Lung microvascular endothelial cell (primary cell): ENCODE measurements at places on chromosomes 7 and 10. TPM values are rescaled to one million over a fixed set of nuclear protein-coding genes. Genes with fewer than 3 reads are reported as not detected.

LIPK gene
- not detected in 2 replicates for total RNA-seq

ANKRD1 gene
- total RNA-seq, result 224 and 350 TPM in 2 replicates

VSTM4 gene
- total RNA-seq, result 0.22 and 1.6 TPM in 2 replicates

ZNF680 gene
- 5.9 and 13.5 TPM in 2 replicates for total RNA-seq

AZGP1 gene
- not detected in 2 replicates for total RNA-seq

BAIAP2L1 gene
- under 0.01 and 0.22 TPM in 2 replicates for total RNA-seq

HOGA1 gene
- total RNA-seq, result under 0.01 and 0.87 TPM in 2 replicates

NUTM2E gene
- total RNA-seq, result not detected in 2 replicates

SPDYE5 gene
- total RNA-seq, result not detected in 2 replicates

NOS3 gene
- total RNA-seq, result 25.0 and 30.5 TPM in 2 replicates

ARPC1A gene
- total RNA-seq, result 153 and 182 TPM in 2 replicates

TMEM225B gene
- total RNA-seq, result 0.22 TPM in 1 of 2 replicates, not detected in the other

EBLN1 gene
- total RNA-seq, result not detected in 2 replicates

SSMEM1 gene
- total RNA-seq, result not detected in 2 replicates

GRCh38 chr10:54940418-54940817 lies 139.4 kb upstream of the PCDH15 start:
- DNase-seq, result no peak

GRCh38 chr7:33883671-33883965 lies 21.7 kb upstream of the BMPER start:
- DNase-seq, result peak; percentile 8

- DNase-seq, result no peak
Measured at GRCh38 chr7:22116451-22117030, 170.8 kb upstream of the CDCA7L start.

DNA sequence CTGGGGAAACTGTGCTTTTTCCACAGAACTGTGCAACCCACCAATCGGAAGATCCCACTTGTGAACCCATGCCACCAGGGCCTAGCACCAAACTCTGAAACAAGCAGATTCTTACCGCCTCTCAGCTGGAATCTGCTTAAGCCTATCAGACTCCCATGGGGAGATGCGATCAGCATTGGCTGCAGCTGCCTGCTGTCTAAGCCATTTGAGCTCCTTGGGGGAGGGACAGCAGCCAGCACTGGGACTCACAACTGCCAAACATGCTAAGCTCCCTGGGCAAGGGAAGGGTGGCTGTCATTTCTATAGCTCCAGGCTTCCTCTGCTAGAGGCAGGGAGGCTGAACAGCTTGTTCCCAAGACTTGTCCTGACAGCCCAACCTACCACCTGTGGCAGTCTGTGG lies 283.8 kb downstream of the CDK14 start:
- no peak for DNase-seq

DNA sequence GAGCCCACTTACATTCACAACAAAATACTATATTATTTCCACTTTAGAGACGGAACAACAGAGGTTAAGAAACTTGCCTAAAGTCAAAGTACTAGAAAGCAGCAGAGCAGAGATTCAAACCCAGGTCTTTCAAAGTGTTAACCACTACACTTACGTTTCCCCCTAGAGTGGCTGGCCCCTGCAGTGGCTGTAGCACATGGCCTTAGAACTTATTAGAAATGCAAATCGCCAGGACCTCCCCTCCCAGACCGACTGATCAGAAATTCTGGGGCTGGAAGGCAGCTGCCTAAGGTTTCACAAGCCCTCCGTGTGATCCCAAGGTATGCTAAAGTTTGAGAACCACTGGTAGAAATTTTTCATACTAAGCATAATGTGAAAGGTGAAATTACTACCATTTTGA lies 8.1 kb downstream of the MPP7 start:
- DNase-seq, result no peak

DNA sequence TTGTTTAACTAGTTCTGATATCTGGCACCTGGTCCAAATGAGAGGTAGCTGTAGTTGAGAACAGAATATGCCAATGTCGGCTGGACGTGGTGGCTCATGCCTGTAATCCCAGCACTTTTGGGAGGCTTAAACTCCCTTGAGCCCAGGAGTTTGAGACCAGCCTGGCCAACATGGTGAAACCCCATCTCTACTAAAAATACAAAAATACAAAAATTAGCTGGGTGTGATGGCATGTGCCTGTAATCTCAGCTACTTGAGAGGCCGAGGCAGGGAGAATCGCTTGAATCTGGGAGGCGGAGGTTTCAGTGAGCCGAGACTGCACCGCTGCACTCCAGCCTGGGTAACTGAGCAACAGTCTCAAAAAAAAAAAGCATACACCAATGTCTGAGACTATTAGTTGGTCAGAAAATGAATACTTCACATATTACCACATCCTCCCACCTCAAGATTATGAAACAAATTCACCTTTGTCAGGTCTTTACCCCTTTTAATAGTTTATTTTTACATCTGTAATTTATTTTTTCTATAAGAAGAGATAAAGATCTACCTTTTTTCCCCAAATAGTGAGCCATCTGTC lies 38.8 kb downstream of the EPC1 start:
- no peak for DNase-seq

DNA sequence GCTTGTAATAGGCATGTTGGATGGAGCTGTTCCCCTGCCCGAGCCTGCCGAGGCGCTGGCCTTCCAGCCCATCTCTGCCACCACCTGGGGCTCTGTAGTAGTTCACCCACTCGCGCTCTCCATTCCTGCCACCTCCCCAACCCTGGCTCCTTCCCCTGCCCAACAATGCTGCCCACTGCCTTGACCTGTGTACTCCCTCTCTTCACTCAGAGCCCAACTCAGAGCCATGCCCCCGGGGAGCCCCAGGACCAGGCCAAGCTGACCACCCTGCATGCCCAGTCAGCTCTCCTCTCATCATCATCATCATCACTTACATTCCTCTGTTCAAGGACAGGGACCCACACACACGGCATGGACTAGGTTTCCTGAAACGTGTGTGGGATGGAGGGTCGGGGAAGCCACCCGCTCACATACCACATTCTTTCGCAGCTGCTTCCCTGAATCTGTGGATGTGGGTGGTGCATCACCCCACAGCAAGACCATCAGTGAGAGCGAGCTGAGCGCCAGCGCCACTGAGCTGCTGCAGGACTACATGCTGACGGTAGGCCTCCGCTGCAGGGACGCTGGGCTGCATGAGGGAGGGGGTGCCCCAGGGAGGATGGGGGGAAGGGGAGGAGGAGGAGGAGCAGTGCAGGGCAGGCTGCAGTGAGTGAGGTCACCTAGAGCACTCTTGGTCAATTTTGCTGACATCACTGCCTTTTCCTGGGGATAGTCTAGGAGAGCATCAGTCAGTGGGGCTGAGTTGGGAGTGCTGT lies 15.6 kb downstream of the NACAD start:
- DNase-seq, result no peak

DNA sequence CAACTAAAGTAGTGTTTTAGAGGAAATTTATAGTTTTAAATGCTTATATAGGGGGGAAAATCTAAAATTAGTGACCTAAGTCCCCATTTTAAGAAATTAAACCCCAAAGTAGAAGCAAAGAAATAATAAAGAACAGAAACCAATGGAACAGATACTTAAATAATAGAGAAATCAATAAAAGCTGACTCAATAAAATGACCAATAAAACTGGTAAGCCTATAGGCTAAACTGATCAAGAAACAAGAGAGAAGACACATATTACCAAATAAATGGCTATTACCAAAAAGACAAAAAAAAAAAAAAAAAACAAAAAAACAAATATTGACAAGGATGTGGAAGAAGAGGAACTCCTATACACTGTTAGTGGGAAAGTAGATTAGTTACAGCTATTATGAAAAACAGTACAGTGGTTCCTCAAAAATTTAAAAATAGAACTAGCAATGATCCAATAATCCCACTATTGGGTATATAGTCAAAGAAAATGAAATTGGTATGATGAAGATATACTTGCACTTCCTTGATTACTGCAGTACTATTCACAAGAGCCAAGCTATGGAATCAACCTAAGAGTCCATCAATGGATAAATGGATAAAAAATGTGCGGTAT lies 53.2 kb downstream of the SLC18A2 start:
- DNase-seq, result no peak

GRCh38 chr7:53604201-53604600 lies 568.8 kb downstream of the POM121L12 start:
- DNase-seq, result no peak

GRCh38 chr7:50363327-50364060 lies 59.0 kb downstream of the IKZF1 start:
- DNase-seq, result no peak

DNA sequence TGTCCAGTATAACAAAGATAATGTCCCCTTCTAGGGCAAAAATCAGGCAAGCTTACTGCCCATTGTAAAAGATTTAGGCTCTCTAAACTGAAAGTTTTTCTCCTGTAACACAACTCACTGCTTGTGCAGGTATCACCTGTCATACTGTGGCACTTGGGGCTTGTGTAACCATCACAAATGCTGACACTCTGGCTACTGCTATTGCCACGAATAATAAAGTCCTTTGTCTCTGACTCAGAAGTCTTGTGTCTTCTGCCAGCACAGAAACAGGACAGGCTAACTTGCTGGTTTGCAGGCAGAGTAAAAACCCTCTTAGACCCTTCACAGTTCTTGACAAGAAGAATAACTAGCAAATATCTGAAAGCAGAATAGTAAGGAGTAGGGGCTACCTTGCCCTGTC lies 273.9 kb downstream of the RPS24 start:
- DNase-seq, result no peak

GRCh38 chr10:17708821-17709220 lies 43.2 kb upstream of the TMEM236 start:
- no peak for DNase-seq

GRCh38 chr10:47044741-47045140 lies 133.5 kb downstream of the PTPN20 start:
- no peak for DNase-seq

- peak; percentile 59 for DNase-seq
Measured at GRCh38 chr10:50291261-50291850, 40.0 kb upstream of the ASAH2 start.

DNA sequence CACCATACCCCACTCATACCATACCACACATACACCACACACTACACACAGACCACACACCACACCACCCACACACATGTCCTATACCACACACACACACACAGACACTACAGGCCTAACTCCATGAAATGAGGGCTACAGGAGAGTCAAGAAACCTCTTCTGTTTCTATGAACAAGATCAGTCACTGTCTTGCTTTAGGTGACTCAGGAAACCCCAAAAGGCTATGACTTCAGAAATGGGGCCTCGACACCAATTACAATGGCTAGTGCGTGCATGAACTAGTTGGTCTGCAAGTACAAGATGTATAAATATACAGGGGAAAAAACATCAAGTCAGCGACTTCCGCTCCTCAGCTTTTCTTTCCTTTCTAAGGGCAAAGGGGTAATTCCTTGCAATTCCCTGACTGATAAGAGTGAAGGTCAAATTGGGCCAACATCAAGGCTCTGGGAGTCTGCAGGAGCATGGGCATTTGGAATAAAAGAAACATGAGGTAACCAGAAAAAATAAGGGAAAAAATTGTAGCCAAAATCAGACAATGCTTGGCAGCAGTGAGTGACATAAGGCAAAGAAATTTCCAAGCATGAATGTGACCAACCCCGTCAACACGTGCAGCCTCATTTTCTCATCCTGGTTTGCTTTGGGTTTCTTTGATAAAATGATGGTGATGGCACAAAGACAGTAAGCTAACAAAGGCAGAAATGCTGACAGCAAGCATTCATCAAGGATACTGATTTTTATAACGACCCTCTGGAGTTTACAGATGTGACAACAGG lies 1.5 kb downstream of the PKD1L1 start:
- peak; percentile 91 for DNase-seq

GRCh38 chr7:113159746-113160339 lies 41.5 kb upstream of the SMIM30 start:
- DNase-seq, result peak; percentile 27

DNA sequence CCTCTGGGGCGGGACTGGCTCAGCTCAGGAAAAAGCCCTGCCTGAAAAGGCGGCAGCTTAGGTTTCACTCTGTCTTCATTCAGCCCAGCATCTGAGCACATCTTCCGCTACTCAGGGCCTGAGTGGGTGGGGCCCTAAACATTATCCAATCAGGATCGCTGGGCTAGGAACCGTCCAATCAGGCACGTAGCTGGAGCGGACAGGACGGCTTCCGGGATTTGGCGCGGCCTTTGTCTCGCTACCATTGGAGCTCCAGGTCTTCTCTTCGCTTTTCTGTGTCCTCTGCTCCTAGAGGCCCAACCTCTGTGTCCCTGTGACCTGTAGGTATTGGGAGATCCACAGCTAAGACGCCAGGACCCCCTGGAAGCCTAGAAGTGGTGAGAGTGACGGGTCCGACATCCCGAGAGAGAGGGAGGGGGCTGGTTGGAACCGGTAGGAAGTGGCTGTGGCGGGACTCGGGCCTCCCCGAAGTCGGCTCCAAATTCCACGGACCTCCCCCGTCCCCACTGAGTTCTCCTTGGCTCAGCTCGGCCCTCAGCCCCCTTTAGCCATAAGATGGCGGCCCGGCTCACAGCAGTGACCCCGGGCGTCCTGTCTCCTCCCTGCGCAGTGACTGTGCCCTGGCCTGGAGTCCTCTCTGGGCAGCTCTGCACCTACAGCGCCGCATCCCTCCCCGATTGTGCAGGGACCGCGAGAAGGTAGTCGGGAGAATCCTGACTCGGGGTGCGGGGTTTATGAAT lies 99.1 kb downstream of the ZNF680 start:
- peak; percentile 12 for DNase-seq

DNA sequence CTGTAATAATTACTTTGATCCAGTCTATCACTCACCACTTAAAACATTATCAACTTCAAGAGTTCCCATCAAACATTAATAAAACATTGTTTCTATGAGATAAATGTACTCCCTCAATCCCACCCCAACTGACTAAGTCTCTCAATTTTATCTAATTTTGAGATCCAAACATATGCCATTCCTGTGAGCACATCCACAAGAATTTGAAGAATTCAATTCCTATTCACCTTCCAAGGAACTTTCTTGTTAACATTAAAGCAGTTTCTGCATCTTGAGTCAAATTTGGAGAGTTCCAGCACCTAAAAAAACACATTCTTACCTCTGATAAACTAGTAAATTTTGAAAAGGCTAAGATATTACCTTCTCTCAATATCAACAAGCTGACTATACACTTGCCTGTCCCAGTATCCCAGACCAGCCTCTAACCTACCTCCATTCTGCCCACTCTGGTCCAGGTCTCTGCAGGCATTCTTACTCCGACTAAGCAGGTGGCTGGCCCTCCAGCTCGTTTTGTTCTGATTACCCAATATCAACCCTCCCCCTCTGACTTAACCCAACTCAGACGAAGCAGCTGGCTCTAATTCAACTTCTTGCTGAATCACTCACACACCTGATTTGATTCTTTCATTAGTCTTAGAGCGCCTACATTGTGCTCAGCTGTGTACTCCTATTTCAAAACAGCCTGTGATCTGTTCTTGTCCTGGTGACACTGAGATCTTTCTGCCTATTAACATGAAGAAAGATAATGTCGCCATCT lies 275.2 kb downstream of the IPMK start:
- no peak for DNase-seq

- no peak for DNase-seq
Measured at GRCh38 chr7:95905167-95905566, 132.8 kb downstream of the DYNC1I1 start.

GRCh38 chr10:131167036-131167860 lies 144.3 kb downstream of the TCERG1L start:
- DNase-seq, result no peak

DNA sequence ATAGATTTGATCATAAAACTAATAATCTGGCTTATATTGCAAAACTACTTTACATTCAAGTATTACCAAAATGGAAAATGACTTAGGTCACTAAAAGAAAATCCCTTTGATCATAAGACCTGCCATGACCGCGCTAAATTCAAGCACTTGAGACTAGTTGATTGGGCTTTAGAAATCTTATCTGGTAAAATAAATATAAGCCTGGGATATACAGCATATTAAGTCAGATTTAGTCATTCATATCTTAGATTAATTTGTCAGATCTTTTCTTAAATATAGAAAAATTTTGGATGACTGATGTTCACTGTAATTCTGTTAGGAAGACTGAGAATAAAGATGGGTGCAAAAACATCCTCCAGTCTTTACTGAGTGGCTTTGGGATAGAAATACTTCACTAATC lies 450.0 kb downstream of the HTR7 start:
- DNase-seq, result no peak
